ENCODE measurements at places on chromosomes 3 and 15.

DNA sequence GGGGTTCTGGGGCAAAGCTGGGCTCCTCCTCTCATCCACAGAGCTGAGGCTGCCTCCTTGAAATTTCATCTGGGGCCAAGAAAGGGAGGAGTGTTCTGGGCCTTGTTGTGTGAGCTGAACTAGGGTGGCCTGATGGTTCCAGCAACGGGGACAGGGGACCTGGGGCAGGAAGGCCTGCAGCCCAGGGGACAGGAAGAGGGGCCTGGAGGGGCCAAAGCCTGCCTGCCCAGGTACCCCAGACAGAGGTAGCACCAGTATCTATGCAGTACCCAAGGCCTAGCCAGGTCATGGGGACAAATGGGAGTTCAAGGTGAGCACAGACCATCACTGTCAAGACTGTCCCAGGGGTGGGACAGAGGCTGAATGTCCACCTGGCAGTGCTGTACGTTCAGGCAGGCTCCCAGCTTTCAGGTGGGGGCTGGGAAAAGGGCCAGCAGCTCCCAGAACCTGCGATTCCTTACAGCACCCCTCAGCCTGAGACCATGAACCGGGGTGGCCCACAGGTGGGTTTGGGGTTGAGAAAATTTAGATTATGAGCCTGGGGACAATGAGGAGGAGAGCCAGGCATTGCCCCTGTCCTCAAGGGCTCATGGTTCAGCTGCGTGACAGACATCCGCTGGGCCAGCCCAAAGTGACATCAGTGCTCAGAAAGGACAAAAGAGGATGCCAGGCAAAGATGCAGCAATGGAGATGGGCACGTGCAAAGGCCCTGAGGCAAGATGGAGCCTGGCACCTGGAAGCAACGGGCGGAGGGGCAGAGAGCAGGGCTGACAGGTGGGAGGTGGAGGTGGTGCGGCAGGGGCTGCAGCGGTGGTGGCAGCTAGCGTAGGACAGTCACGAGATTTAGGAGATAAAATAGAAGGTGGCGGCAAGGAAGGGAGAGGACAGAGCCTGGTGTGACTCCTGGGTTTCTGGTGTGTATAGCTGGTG lies 28.0 kb downstream of the PSTPIP1 start:
- no peak for DNase-seq

DNA sequence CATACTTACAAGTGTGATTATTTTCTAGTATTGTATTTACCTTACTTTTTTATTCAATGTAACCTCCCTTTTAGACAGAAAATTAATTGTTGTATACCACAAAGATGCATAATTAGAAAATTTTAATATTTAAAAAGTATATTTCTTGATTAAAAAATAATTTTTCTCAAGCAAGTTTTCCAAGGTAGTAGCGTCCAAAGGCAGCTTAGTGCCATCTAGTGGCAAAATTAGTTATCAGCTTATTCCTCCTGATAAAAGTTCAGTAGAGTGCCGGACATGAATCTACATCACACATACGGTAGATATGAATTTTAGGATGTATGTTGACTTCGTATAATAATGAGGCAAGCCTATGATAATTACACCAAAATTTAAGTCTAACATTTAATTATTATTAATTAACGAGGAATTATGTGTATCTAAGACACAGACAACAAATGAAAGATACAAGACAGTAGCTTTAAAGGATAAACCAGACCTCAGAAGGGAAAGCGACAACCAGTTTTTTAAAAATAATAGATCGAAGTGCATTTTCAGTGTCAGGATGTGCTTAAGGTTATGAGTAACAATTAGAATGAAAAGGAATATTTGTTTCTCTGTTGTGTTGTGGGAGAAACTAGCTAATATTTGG lies 405.9 kb downstream of the ROBO1 start:
- no peak for DNase-seq

DNA sequence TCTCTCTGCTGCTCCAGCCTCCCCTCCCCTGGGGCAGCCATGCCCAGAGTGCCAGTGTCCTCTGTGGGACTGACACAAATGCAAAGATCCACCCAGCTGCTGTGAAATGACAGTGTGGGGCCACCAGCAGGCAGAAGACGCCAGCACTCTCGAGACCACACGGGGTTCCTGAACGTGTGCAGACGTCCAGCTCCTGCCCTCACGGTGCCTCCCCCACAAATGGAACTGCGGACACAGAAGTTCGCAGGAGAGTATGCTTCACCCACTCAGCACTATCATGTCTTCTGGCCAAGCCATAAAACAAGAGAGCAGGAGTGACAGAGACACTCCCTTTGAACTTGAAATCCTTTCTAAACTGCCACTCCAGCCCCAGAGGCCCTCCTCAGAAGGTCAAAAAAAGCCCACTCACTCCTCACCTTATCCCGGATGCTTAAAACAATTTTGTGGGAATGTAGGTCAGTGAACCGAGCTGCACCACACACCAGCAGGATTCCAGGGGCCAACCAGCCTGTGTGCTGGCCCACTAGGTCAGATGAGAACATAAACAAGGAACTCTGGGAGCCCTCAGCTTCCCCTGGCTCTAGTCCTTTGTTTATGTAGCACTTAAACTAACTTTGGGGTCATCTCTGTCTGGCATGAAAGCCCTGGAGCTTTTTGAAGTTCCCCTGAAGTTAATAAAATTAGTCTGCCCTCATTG lies 112.6 kb downstream of the DNAJB8 start:
- no peak for DNase-seq

DNA sequence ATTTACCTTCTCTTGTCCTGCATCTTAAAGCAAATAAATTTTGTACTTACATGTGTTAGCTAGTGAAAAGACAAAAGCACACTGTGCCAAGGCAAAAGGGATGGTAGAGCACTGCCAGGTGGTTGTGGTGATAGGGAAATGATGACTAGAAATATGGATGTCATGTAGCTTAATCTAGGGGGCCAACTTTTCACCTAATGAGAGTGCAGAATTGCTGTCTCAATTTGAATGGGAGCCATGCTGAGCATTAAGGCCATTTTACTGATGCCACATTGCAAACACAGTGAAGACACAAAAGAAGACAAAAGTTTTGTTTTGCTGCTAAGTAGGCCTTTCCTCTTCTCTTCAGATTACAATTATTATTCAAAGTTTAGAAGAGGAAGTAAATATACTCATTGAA lies 274.7 kb downstream of the PDCD6IP start:
- no peak for DNase-seq
